Stimulated activated CD8-positive, alpha-beta memory T cell treated with anti-CD3 and anti-CD28 coated beads, Interleukin-15, amount 100 ng/mL, for 4 hours (primary cell): ENCODE measurements at places on chromosomes 3 and 15.

- DNase-seq, result peak; percentile 51
Measured at GRCh38 chr15:73240866-73241499, 127.8 kb downstream of the HCN4 start.

- peak; percentile 48 for DNase-seq
Measured at GRCh38 chr15:84747416-84748273, 747 bp upstream of the ZNF592 start.

GRCh38 chr15:72722071-72722696, 36.2 kb downstream of the BBS4 start:
- DNase-seq, result peak; percentile 13

- DNase-seq, result no peak
Measured at GRCh38 chr15:74808078-74808839, 4.4 kb upstream of the LMAN1L start.

DNA sequence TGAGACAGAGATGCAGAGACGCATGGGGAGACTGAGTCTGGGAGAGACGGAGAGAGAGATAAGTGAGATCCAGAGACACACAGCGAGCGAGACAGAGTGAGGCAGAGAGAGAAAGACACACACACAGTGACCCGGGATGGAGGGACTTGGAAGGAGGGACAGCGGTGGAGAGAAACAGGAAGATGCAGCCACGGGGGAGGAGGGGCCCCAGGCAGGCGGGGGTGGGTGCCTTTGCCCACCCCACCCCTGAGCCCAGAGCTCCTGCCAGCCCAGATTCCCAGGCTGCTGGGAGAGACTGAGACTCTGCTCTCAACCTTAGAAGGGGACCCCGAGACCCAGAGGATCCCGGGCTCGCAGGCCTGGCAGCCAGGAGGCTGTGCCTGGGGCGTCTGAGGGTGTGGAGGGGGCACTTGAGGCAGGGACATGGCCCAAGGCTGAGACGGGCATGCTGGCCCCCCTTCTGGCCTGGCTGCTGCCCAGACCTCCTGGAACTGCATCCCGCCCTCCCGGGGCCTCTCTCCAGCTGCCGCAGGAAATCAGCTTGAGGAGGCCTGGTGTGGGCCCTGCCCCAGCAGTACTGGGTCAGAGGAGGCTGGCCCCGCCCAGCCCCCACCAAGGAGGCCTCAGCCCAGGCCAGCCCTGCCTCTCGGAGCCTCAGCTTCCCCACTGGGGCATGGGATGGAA, 18.1 kb downstream of the H1-8 start:
- no peak for DNase-seq
